Activated naive CD4-positive, alpha-beta T cell treated with anti-CD3 and anti-CD28 coated beads, Interleukin-2, amount 50 U/mL, for 72 hours (primary cell): ENCODE measurements at places on chromosomes 12 and 14. TPM values are rescaled to one million over a fixed set of nuclear protein-coding genes. Genes with fewer than 3 reads are reported as not detected.

- no peak for DNase-seq
Measured at GRCh38 chr14:101781240-101782061, 19.9 kb downstream of the PPP2R5C start.

- DNase-seq = no peak
Measured at GRCh38 chr12:100445081-100445481, 28.6 kb upstream of the NR1H4 start.

- DNase-seq = no peak
Measured at GRCh38 chr12:6936636-6937480, 6.8 kb upstream of the RNU7-1 start.

- no peak for DNase-seq
Measured at GRCh38 chr12:108933949-108934348, 54.1 kb downstream of the DAO start.

DNA sequence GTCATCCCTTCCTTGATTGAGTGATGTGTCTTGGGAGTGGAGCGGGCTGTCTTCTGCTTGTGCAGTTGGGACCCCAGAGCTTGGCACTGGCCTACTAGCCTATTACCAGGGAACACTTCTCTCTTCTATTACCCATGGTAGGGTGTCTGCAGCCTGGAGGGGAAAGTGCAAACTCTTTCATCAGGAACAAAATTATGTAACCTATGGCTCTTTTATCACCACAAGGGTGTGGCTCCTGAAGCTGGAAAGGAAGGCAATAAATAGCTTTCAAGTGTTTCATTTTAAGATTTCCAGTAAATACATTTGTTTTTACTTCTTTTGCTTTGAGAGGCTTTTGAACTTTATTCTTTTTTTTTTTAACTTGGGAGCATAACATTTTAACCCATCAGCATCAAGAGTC lies 349.7 kb upstream of the FAR2 start:
- no peak for DNase-seq

DNA sequence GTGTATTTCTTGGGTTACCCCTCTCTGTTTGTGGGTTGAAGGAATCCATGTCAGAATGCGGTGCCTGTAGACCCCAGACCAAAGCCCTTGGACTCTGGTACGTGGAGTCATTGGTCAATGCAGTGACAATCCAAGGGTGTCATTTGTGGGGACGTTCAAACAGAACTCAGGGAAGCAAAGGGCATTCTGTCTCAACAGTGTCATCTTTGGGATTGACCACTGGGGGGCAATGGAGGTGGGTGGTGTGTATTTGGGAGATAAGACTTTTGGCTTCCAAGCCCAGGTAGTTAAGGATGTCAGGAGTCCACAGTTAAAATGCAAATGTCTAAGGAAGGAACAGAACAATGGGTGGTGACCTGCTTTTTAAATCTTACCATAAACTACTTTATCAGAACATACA lies 54.6 kb upstream of the CCDC175 start:
- no peak for DNase-seq

GRCh38 chr12:96106137-96106536 lies 70.8 kb upstream of the LTA4H start:
- DNase-seq = no peak

DNA sequence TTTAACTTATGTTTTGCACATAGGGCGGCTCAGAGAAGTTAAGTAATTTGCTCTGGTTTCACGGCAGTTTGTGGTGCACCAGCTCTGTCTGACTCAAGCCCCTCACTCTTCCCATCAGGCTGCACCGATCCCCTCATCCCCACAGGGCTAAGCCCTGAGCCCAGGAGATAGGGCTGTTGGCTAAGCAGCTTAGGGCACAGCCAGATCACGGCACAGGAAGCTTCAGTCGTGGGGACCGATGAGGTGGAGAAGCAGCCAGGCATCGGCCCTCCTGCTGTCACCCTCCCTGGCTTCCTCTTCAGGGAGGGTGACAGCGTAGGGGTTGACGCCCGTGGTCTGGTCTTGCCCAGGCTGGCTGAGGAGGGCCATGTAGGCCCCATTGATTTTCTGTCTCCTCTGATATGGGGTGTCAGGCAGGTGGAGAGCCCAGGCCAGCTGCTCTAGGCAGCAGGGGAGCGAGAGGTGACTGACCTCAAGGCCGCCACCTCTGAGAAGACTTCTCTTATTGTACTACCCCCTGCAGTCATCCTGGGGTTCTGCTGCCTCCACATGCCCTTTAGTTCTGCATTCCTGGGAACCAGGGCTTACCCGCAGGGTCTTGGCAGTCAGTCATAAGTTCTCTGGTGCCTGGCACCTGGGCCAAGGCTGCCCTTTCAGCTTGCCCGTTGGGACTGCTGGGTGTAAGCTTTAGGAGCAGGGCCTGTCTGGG lies 166.4 kb downstream of the TSPAN9 start:
- no peak for DNase-seq

GRCh38 chr12:108671110-108671509 lies 37.4 kb upstream of the SELPLG start:
- no peak for DNase-seq

ACSM4 gene
- total RNA-seq = not detected
